Upper lobe of left lung (tissue), 6 donors: ENCODE measurements at places on chromosomes 5 and 9. TPM values are rescaled to one million over a fixed set of nuclear protein-coding genes. Genes with fewer than 3 reads are reported as not detected.

DNA sequence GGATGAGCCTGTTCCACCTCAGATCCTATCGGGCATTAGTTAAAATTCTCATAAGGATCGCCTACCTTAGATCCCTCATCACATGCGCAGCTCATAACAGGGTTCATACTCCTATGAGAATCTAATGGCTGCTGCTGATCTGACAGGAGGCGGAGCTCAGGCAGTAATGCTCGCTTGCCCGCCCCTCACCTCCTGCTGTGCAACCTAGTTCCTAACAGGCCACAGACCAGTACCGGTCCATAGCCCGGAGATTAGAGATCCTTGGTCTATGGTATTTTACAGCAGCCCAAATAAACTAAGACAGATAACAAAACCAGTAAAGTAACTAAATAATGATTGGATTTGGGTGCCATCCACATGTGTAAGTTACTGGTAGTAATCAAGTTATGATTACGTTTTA is 17.5 kb downstream of the GOLPH3 start:
- DNase-seq, result no peak

GRCh38 chr9:99919930-99920329 is 13.5 kb downstream of the STX17 start:
- DNase-seq, result no peak

DNA sequence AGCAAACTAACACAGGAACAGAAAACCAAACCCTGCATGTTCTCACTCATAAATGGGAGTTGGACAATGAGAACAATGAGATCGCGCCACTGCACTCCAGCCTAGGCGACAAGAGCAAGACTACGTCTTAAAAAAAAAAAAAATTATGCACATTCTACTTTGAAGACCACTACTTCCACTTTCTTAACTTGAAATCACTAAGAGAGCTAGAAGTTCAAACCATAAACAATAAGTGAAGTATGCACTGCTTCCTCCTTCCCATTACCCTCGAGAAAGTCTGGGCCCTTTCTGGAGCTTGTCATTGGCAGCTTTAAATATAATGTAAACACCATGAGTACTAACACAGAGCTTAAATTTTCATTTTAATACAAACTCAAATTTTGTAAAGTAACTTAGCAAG is 94.9 kb downstream of the TLE1 start:
- no peak for DNase-seq

GRCh38 chr5:56639476-56639875 is 175.9 kb upstream of the MAP3K1 start:
- DNase-seq, result no peak

- no peak for DNase-seq
These were observed 99.6 kb downstream of the LIFR start for GRCh38 chr5:38456657-38457399.

DNA sequence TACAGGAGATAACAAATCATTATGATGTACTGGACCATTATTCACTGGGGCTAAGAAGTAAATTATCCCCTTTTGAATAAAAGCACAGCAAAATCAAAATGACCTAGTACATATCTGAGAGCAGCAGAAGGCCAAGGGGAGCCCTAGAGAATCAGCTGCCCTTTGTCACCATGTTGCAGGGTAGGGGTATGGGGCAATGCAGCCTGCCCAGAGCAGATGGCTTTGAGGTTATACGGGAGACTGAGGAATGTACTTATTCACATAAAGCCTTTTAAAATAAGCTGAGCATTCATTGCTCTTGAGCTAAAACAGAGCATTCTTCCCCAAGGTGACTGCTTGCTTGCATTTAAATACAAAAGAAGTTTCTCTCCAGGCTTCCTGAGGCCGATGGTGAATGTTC is 2.6 kb upstream of the TNFAIP8 start:
- DNase-seq, result no peak

DNA sequence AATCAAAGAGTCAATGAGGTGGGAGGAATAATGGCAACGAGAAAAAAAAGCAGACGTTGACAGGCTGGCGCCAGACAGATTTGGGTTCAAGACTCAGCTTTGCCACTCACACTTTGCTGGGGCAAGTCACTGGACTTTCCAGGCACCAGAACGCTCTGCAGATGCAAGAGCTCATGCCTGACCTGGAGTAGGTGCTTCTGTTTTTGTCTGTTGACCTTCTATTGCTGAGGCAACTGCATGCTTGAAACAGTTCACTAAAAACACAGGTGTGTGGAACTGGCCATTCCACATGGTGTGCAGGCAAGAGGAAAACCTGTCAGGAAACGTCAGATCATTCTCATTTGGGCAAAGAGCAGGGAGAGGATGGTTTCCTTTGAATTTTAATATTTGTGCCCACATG is 161.2 kb upstream of the SMIM23 start:
- DNase-seq, result no peak

- DNase-seq, result no peak
These were observed 52.4 kb upstream of the LRRTM2 start for GRCh38 chr5:138927544-138927943.

GRCh38 chr9:97809666-97810344 is 43.2 kb upstream of the FOXE1 start:
- DNase-seq, result no peak

DNA sequence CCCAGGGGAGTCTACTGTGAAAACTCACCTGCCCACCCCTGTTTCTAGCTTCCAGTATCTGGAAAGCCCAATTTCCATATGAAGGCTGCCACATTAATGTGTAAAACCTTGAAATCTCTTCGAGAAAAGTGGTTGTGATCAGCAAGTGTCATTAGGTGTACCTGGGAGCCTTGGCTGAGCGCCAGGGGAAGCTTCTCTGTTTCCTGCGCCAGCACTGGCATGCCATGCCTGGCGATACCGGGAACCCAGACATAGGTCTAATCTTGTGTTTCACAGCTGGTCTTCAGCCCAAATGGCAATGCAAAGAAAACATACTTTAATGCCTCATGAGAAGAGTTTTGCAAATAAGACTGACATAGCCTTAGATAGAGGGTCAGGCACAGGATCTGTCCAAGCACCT is 101.6 kb downstream of the TENT4A start:
- DNase-seq, result no peak

LHX6 gene
- 2.8 TPM for total RNA-seq

FCN2 gene
- not detected for total RNA-seq

SOHLH1 gene
- not detected for total RNA-seq

RAB3C gene
- 0.09 TPM for total RNA-seq

SHC3 gene
- 22.0 TPM for total RNA-seq
